ENCODE measurements at places on chromosomes 7 and 10. TPM values are rescaled to one million over a fixed set of nuclear protein-coding genes. Genes with fewer than 3 reads are reported as not detected.

CALN1 gene
- total RNA-seq, result 4.3 TPM

TRPV5 gene
- 0.15 TPM for total RNA-seq

CD36 gene
- 0.29 TPM for total RNA-seq

KNDC1 gene
- total RNA-seq, result 9.6 TPM

PDE6C gene
- not detected for total RNA-seq

ANKRD30A gene
- not detected for total RNA-seq

DOCK4 gene
- total RNA-seq, result 8.3 TPM

NCF1 gene
- total RNA-seq, result 0.37 TPM

- no peak overlapping the region for H3K27ac ChIP-seq
- no peaks in the 10 kb centered on the region for H3K27me3 ChIP-seq
- no peak for DNase-seq
- no peaks in the 10 kb centered on the region for H3K36me3 ChIP-seq
These were observed 310.1 kb downstream of the TCERG1L start for GRCh38 chr10:131001438-131001837.

GRCh38 chr7:152162287-152162686, 136.8 kb downstream of the GALNT11 start:
- H3K4me1 ChIP-seq, result no peaks in the 10 kb centered on the region
- peaks cover 86% of the 10 kb centered on the region for H3K36me3 ChIP-seq
- no peak overlapping the region for H3K4me3 ChIP-seq
- no peak for DNase-seq

DNA sequence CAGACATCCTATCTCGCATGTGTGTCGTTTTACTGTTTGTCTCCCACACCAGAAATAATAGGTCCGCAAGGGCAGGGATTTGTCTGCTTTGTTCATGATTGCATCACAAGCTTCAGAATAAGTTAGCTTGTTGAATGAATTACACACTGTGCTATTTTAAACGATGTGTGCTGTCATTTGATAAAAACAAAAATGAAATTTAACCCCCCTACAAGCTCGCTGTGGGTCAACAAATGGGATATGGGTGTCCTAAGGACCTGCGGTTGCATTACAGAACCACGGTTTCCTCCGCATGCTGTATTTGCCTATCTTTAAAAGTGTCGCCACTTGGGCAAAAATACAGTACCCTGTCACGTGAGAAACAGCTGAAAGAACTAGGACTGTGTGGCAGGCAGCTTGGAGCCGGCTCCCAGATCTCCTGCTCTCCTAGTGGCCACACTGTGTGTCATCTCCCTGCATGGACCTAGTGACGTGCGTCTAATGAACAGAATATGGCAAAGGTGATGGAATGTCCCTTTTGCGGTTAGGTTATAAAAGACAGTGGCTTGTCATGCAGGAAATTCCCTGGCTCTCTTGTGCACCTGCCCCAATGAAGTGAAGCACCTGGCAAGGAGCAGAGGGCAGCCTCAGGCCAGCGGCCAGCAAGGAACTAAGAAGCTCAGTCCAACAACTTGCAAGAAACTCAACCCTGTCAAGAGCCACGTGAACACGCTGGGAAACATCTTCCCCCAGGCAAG, 32.9 kb upstream of the CRYGN start:
- DNase-seq, result peak; percentile 46
- no peaks in the 10 kb centered on the region for H3K4me1 ChIP-seq
- H3K4me3 ChIP-seq, result no peak overlapping the region
- H3K36me3 ChIP-seq, result peaks cover 92% of the 10 kb centered on the region

DNA sequence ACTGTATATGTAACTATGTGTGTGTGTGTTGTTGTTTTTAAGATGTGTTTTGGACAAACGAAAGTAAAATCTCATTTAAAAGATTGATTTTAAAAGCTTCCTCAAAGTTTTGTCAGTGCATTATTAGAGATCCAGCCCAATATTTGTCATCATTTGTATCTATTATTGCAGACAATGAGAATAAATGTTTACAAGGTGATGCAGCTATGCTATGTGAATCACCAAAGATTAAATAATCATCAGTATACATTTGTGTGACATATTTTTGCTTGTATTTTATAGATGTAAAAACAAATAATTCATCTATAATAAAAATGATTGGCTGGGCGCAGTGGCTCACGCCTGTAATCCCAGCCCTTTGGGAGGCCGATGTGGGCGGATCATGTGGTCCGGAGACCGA, 35.3 kb upstream of the RTKN2 start:
- no peaks in the 10 kb centered on the region for H3K4me1 ChIP-seq
- no peak for DNase-seq

DNA sequence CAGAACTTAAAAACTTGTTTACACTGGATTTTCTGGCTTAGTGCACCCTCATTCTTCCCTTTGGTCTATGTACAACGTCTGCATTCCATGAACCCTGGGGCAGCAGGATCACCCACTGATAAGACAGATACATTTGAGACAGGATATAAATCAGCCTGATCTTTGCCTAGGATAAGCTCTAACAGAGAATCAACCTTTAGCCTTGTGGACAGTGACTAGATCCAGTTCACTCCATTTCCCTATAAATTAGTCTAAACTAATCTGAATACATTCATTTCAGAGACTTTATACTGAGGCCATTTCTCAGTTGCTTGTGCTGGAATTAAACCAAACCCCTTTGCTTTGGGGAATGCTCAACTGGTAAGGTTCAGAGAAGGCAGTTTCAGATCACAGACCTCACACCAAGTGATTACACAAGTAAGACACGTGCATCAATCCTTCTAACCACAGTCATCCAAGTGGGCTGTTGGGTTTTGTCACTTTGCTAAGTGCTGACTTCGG, 639.8 kb upstream of the FZD8 start:
- no peaks in the 10 kb centered on the region for H3K27me3 ChIP-seq
- H3K27ac ChIP-seq, result no peak overlapping the region

DNA sequence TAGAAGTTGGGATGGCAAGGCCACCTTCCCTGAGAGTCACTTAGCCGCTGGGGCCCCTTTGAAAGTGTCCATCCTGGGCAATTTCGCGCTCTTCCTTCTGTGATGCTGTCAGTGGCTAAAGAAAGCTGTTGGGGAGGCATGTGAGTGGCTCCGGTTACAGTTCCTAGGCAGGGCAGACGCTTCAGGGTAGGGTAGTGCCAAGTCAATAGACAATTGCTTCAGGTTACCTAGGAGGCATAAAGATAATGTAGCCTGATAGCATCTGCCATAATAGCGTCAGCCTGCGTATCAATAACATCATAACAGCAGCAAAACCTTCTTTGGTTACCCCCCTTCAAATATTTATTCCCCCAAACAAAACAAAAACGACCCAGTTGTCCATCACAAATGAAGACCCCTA, at the start of gene FAM107B:
Gene FAM107B, minus strand, starts transcription at position 101 of the 400 bp plus-strand sequence. CDS start 234 bp downstream, outside the sequence.
- no peaks in the 10 kb centered on the region for H3K4me1 ChIP-seq
- no peak within 1 kb of the TSS for H3K4me3 ChIP-seq
- H3K27ac ChIP-seq, result no peak within 1 kb of the TSS
- H3K27me3 ChIP-seq, result no peaks in the 10 kb centered on the region

GRCh38 chr7:115410972-115411686, 489.2 kb downstream of the MDFIC start:
- H3K36me3 ChIP-seq, result no peaks in the 10 kb centered on the region
- no peaks in the 10 kb centered on the region for H3K4me1 ChIP-seq
- DNase-seq, result no peak
- no peak overlapping the region for H3K27ac ChIP-seq
- no peak overlapping the region for H3K4me3 ChIP-seq

- peaks cover 42% of the 10 kb centered on the region for H3K36me3 ChIP-seq
- no peaks in the 10 kb centered on the region for H3K27me3 ChIP-seq
- no peak overlapping the region for H3K27ac ChIP-seq
These were observed 175.6 kb downstream of the FAM107B start for GRCh38 chr10:14598809-14599764.

GRCh38 chr7:65812281-65812680, 60.6 kb upstream of the VKORC1L1 start:
- H3K4me1 ChIP-seq, result no peaks in the 10 kb centered on the region
- no peak overlapping the region for H3K4me3 ChIP-seq
- no peaks in the 10 kb centered on the region for H3K27me3 ChIP-seq
- no peak for DNase-seq
- no peak overlapping the region for H3K27ac ChIP-seq

DNA sequence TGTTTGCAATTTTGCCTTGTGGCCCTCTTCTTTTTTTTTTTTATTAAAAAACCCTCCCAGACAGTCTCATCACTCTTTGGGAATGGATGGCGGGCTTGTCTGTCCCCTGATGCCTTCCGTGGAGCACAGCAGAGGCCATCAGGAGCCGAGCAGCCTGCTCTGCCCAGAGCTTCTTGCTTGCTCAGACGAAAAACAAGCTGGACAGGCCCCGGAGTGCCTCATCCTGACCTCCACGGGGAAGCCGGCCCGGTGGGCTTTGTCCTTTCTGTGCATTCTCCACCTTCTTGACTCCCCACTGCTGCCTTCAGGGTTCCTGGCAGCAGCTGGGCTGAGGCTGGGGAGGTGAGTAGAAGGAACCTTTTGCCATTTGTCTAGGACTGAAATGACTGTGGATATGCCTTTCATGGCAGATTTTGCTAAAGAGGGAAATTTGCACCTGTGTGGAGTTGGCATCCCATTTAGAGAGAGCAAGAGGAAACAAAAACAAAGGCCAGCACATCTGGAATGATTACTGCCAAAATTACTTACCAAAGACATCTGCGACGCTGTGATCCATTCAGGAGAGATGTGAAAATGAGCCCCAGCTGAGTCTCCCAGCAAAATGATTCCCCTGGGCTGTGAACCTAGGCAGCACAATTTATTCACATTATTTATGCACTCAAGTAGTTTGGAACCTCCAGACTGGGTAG, 108.3 kb downstream of the AOAH start:
- no peaks in the 10 kb centered on the region for H3K4me1 ChIP-seq
- no peaks in the 10 kb centered on the region for H3K36me3 ChIP-seq
- peak; percentile 50 for DNase-seq
- no peak overlapping the region for H3K27ac ChIP-seq

GRCh38 chr10:55214608-55215007, 413.6 kb upstream of the PCDH15 start:
- H3K27me3 ChIP-seq, result no peaks in the 10 kb centered on the region
- H3K4me3 ChIP-seq, result no peak overlapping the region
- no peak for DNase-seq
- H3K27ac ChIP-seq, result no peak overlapping the region
- no peaks in the 10 kb centered on the region for H3K36me3 ChIP-seq

- peak; percentile 75 for DNase-seq
- no peaks in the 10 kb centered on the region for H3K27me3 ChIP-seq
These were observed 103.2 kb upstream of the CTBP2 start for GRCh38 chr10:125263551-125263950.

DNA sequence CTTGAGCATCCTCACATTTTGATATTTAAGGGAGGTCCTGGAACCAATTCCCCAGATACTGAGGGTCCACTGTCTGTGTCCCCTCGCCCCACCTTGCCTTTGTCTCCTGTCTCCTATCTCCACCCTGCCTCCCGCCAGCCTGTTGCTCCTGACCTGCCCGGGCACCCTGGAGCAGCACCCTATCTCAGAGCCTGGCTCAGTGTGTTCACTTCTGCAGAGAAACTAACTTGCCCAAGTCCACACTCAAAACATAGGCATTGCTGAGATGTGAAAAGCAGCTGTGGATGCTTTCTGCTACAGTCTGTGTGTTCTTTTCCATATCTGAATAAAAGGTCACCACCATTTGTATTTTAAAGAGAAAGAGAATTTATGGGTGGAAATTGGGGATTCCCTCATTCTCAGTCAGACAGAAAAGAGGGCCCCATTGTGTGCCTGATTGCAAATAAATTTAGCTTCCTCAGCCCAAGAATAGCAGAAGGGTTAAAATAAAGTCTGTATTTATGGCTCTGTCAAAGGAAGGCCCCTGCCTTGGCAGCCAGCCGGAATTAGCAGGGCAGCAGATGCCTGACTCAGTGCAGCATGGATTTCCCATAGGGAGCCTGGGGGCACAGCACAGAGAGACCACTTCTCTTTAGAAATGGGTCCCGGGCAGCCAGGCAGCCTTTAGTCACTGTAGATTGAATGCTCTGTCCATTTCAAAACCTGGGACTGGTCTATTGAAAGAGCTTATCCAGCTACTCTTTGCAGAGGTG, 161.3 kb downstream of the EGFR start:
- H3K4me1 ChIP-seq, result no peaks in the 10 kb centered on the region
- no peaks in the 10 kb centered on the region for H3K27me3 ChIP-seq
- no peak for DNase-seq
- no peaks in the 10 kb centered on the region for H3K36me3 ChIP-seq
- H3K27ac ChIP-seq, result no peak overlapping the region

DNA sequence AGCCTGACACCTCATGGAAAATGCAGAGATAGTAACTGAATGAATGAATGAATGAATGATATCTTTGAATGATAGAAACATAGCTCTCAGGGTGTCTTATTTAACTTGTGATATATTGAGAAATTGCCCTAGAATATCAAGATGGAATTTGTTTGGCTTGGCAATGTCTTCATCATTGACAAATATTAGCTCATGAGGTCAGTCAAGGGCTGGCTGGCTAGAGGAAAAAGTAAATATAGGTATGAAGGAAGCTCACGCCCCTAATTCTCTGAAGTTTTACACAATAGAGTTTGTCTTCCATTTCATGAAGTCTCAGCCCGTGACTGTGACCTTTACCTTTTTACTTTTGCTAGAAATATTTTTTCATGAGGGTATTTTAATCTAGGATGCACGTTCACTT, 305.2 kb downstream of the ADARB2 start:
- no peak for DNase-seq
- H3K36me3 ChIP-seq, result no peaks in the 10 kb centered on the region
- no peak overlapping the region for H3K4me3 ChIP-seq
- H3K27me3 ChIP-seq, result no peaks in the 10 kb centered on the region

DNA sequence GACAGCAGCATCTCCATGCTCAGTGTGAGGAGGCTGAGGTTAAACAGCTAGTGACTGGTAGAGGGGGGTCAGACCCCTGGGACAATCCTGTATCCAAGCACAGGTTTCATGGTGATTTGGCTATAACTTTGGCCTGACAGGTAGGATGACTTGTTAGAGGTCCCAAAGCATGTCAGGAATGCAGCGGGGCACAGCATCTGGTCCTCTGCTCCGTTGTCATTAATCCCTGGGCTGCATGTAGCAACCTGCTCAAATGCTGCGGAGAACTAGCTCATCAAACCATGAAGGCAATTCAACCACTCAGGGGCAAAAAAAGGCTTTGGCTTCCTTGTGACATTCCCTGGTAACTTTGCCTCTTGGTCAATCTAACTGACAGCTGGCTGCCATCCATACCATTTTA, 26.8 kb downstream of the WNT2 start:
- no peak overlapping the region for H3K27ac ChIP-seq
- no peak overlapping the region for H3K4me3 ChIP-seq
- H3K4me1 ChIP-seq, result no peaks in the 10 kb centered on the region
- DNase-seq, result peak; percentile 68
- no peaks in the 10 kb centered on the region for H3K27me3 ChIP-seq

- H3K36me3 ChIP-seq, result peaks cover 4% of the 10 kb centered on the region
- no peaks in the 10 kb centered on the region for H3K27me3 ChIP-seq
- H3K4me1 ChIP-seq, result no peaks in the 10 kb centered on the region
- DNase-seq, result no peak
These were observed 69.8 kb upstream of the DNAJB12 start for GRCh38 chr10:72424561-72424960.

- H3K4me1 ChIP-seq, result peaks cover 3% of the 10 kb centered on the region
- no peaks in the 10 kb centered on the region for H3K36me3 ChIP-seq
- H3K4me3 ChIP-seq, result peak overlapping the region; percentile 77
- H3K27me3 ChIP-seq, result peaks cover 98% of the 10 kb centered on the region
- peak; percentile 80 for DNase-seq
These were observed 256.3 kb downstream of the OTUD1 start for GRCh38 chr10:23694921-23695824.

All from endodermal cell (in vitro differentiated cells).